Activated CD4-positive, alpha-beta T cell treated with anti-CD3 and anti-CD28 coated beads, Interleukin-2, amount 10 ng/mL, durations not matched to agents 24 days and 14 days (primary cell): ENCODE measurements at places on chromosomes 7 and 10. TPM values are rescaled to one million over a fixed set of nuclear protein-coding genes. Genes with fewer than 3 reads are reported as not detected.

- no peak for DNase-seq
Observed at GRCh38 chr7:51025668-51026067, 243.0 kb upstream of the GRB10 start.

DNA sequence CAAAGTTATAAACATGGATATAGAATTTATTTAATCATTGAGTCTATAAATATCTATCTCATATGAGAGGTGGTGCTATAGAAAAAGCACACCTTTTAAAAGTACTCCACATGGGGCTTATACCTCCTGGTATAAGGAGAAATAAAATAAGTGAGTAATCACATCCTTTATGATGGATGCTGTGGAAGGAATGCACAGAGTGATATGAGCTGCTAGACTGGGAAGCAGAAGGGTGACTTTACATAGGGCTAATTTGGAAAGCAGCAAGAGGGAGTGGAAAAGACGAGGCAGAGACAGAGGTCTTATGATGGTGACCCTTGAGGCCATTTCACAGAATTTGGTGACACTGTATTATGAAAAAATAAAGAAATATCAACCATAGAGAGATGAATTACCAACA is 59.4 kb upstream of the AHR start:
- no peak for DNase-seq

DNA sequence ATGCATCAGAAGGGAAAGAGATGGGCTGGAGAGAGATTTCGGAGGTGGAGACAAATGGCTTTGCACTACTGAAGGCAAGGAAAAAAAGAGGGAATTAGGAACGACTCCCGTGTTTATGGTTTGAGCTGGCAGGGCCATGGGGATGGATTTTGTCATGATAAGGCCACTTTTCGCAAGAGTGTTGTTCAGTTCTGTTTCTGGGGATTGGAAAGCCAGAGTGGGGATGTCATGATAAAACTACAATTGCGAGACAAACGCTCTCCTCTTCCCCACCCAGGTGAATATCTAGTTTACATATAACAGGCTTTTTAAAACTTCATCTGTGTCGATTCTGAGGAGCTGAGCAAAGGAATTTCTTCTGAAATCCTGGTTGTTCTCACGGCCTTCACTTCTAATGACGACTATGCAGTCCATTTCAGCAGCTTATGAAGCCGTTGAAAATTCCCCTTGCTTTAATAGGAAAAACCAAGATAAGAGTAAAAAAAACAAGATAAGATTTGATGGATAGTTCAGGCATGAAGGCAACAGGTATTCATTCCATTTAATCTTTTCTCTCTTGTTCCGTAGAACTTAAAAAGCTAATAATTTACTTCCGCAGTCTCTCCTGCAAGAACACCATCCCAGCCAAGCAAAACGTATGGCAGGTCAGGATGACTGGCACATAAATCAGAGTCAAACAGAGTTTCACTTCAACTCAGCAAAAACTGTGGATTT is 245.6 kb upstream of the PITRM1 start:
- DNase-seq = no peak

- DNase-seq = no peak
Observed at GRCh38 chr10:31851216-31851615, 77.4 kb downstream of the ARHGAP12 start.

DNA sequence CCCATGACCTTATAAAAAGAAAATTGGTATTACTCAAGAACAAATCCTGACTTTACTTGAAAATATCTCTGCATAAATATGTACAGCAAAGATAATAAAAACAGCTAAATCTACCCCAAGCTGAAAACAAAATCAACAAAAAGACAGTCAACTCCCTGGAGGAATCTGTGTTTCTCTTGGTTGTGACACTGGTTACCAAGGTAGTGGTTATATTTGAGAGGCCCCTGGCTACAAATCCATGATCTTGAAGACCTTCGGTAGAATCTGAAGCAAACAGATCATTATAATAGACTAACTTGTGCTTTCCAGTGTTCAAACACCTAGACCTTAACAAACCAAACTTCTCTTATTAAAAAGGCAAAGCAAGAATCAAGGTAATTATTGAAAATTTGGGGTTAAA is 123.9 kb upstream of the SGCE start:
- DNase-seq = no peak

GRCh38 chr10:91672021-91672608 is 39.2 kb upstream of the PPP1R3C start:
- no peak for DNase-seq

GRCh38 chr7:150829426-150829825 is 22.9 kb upstream of the AOC1 start:
- no peak for DNase-seq

GRCh38 chr10:96666741-96667140 is 53.6 kb downstream of the PIK3AP1 start:
- DNase-seq = no peak

DNA sequence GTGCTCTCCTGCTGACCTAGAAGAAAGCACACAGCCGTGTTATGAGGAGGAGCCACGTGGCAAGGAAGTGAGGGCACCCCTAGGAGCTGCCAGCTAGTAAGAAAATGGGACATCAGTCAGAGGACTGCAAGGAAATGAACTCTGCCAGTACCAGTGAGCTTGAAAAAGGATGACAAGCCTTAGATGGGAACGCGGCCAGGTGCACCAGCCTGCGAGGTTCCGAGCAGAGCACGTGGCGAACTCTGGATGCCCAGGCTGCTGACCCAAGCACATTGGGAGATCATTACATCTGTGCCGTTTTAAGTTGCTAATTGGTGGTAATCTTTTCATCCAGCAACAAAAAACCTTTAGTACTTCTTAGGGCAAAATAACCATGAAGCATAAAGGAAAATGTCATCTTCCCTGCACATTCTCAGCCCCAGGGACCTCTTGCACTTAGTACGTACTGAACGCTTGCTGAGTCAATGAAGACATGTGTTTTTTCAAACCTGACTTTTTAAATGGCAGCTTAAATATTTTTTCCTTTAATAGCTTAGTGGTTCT is 69.4 kb downstream of the AMZ1 start:
- no peak for DNase-seq

DNA sequence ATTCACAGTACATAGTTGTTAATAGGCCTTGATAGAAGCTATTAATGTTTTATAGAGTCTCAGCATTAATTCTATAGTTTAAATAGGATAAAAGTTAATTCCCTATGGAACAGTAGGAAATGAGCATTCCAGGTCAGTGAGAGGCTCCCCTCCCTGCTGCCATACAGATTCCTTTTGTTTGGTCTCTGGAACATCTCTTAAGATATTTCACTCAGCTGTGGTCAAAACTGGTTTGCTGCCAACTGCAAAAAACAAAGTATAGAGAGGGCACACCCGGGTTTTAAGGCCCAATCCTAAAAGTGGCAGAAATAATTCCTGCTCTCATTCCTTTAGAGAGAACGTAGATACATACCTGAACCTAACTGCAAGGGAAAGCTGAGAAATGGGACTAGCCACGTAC is 51.3 kb downstream of the MDFIC start:
- DNase-seq = no peak

- no peak for DNase-seq
Observed at GRCh38 chr10:90308223-90308622, 549.6 kb downstream of the HTR7 start.

DNA sequence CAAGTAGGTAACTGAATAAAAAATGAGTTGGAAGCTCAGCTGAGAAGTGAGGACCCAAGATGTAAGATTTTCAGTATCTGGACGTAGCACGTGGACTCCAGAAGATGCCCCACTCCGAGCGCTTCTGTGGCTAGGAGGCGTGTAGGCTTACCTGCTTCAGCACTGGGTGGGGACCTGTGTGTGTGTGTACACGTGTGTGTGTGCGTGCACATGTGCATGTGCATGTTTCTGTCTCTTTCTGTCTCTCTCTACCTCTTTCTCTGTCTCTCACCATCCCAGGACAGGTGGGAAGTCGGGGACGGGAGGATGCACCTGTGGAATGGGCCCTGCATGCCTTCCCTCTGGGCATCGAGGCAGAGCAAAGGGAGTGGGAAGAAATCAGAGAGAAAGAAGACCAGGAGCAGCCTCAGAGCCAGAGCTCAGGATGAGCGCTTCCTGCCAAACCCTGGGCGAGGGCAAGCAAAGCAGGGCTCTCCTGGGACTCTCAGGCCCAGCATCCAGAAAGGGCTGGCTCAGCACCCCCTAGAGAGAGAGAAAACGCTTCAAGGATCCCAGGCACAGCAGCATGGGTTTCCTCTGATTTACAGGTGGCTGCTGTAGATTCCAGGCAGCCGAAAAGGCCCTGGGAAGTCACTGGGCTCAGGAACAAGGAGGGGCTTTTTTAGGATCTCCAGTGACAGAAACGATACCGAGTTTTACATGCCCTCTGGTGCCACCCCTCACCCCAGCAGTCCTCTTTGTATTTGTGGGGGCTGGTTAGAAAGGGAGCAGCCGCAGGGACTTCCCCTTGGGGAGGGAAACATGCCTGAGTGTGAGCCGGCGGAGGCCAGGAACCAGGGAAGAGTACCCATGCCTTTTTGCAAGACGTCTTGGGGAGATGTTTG is 28.5 kb downstream of the CXCL12 start:
- no peak for DNase-seq

GRCh38 chr7:122304319-122304975 is at the start of gene FEZF1:
TSS of gene FEZF1 (minus strand) at chr7:122304750. CDS start at chr7:122304437, 313 bp downstream.
- DNase-seq = no peak

- no peak for DNase-seq
Observed at GRCh38 chr10:23478570-23478969, 39.7 kb downstream of the OTUD1 start.

DNA sequence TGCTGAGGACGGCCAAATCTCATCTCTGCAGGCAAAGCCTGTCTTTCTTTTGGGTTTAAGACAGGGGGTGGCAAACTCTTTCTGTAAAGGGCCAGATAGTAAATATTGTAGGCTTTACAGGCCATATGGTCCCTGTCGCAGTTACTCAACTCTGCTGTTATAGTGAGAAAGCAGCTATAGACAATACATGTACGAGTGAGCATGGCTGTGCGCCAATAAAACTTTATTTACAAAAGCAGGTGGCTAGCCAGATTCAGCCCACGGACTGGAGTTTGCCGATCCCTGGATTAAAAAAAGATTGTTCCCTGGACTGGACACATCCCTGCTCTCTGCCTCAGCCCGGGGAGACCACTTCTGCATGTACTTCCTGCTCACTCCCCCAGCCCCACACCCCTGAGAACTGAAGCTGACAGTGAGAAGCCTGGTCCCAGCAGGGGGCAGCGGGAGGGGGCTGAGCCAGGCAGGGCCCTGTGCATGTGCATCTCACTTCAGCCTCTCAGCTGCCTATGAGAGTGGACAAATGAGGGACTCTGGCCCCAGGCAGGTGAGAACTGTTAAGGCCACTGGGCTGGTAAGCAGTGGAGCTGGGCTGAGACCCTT is 392.4 kb downstream of the PLXNA4 start:
- DNase-seq = no peak

DNA sequence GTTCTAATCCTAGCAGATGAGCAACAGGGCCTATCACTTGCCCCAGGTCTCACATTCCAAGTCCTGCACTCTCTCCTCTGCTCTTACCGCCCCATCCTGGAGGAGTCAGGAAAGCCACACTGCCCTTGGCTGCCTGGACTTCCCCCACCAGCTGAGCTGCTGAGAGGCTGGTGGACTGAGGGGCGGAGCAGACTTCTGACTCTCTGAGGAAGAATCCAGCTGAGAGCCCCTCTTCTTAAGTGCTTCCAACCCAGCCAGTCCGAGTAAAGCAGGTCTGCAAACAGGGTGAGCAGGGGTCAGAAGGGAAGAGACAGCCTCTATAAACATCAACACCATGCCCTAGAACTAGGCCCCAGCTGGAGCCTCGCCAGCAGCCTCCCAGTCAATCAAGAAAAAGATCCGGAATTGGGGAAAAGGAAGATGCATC is 92.4 kb upstream of the TMEM72 start:
- no peak for DNase-seq

DNA sequence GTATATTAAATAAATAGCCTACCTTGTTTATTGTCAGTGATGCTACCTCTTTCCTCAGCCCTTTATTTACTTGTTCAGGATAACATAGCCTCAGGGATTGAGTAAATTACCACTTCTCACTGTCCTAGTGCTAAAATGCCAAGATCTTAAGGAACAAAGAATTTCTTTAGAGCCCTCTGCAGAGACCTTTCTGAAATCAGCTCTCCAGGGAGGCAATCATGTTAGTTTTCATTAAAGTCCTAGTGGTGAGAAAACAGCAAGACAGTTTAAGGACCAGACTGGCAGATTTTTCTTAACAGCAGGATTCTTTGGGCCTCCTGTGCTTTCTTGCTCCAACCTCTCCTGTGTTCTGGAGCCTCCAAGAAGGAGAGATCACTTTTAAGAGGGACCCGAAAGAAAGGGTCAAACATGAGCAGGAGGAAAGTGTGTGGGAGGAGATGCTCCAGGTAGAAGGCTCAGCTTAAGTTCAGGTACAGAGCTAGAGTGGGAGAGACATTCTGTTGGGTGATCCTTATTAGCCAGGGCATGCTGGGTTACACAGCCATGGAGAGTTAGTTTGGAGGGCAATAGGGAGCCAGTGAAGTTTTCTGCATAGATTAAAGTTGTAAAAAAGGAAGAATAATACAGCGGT is 1.2 kb upstream of the PLCE1 start:
- no peak for DNase-seq

DNA sequence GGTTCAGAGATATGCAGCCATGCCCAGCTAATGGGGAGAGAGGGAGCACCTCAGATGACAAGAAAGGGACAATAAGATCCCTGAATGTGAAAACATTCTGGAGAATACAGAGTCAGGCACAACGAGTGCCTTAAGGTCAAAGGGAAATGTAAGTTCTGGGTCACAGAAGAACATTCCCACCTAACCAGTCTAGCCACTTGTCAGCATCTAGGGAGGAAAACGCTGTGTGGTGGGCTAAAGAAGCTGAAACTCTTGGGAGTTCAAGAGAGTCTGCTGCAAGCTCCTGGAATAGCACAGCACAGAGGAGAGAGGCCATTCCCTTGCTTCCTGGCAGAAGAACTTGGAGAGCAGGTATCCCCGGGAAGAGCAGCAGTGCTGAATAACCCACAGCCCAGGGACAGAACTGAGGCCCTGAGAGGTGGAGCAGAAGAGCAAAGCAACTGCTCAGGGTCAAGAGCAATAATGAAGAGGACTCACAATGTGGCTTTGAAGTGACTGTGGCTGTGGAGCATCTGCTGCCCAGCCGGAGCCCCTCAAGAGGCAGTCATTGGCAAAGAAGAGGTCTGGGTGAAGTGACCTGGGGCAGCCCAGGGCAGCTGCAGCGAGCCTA is 182.3 kb downstream of the NPSR1 start:
- no peak for DNase-seq

The EGR2 gene
- 178 and 201 TPM in 2 replicates for total RNA-seq

The KIAA1549 gene
- 0.77 and 0.95 TPM in 2 replicates for total RNA-seq

The CLCN1 gene
- total RNA-seq = not detected in 2 replicates

The INMT gene
- not detected in 2 replicates for total RNA-seq

The PLEKHA8 gene
- 10.5 and 10.7 TPM in 2 replicates for total RNA-seq

The GCK gene
- total RNA-seq = 1.7 and 2.0 TPM in 2 replicates

The PRLHR gene
- not detected in 2 replicates for total RNA-seq

The CAMK2B gene
- 1.3 and 1.6 TPM in 2 replicates for total RNA-seq

The CFAP58 gene
- total RNA-seq = 0.16 and 0.19 TPM in 2 replicates
